ENCODE measurements at places on chromosomes 1 and 21. TPM values are rescaled to one million over a fixed set of nuclear protein-coding genes. Genes with fewer than 3 reads are reported as not detected.

- DNase-seq: no peak
These were observed 98.9 kb downstream of the DHRS3 start for GRCh38 chr1:12518931-12519692.

GRCh38 chr1:218995091-218995665 lies 178.5 kb upstream of the LYPLAL1 start:
- DNase-seq: no peak

- DNase-seq: no peak
These were observed 2.7 kb upstream of the HDGF start for GRCh38 chr1:156754219-156754618.

OR10Z1 gene
- total RNA-seq: not detected

DNA sequence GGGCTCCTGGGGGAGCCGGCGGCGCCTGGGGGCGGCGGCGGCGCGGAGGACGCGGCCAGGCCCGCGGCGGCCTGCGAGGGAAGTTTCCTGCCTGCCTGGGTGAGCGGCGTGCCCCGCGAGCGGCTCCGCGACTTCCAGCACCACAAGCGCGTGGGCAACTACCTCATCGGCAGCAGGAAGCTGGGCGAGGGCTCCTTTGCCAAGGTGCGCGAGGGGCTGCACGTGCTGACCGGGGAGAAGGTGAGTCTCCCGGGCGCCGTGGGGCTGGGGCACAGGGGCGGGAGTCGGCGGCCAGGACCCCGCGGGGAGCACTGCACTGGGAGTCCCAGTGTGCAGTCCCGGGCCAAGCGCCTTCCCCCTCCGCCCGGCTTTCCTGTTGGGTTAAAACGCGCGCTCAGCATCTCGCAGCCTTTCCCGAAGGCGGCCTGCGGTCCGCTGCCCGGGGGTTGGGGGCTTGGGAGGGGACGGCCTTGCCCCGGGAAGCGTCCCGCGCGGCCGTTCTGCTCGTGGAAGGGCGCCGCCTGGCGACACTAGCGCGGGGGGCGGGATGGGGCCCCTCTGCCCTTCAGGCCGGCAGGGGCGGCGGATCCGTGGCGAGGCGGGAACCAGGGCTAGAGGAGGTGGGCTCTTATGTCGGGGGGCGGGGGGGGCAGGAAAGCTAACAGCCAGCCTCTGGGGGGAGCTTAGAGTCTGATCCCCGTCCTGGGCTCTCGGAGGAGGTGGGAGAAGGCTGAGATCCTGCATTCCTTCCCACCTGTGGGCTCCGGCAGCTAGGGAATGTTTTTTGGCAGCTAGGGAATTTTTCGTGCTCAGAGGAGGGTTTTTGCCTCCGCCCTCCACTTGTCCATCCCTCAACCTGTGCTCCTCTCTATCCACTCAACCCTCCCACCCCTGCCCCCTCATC lies 1.1 kb downstream of the HUNK start:
- no peak for DNase-seq

DNA sequence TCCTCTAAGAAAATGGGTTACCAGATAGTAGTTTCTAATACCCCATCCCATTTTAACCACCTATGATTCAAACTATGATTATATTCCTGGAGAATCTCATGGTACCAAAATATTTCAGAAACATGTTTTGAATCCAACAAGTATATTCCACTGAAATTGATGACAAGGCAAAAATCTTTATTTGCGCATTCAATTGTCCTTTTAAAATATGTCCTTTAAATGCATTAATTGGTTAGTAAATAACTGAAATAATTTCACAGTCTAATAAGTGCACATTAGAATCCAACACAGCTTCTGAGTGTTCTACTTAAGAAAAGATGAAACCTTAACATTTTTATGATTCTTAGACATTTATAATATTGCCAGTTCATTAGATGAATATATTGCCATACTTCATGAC lies 356.6 kb downstream of the SETD4 start:
- DNase-seq: no peak

KRTAP22-1 gene
- total RNA-seq: not detected

- no peak for DNase-seq
These were observed 43.3 kb upstream of the TSNAX start for GRCh38 chr1:231485029-231485784.

DNA sequence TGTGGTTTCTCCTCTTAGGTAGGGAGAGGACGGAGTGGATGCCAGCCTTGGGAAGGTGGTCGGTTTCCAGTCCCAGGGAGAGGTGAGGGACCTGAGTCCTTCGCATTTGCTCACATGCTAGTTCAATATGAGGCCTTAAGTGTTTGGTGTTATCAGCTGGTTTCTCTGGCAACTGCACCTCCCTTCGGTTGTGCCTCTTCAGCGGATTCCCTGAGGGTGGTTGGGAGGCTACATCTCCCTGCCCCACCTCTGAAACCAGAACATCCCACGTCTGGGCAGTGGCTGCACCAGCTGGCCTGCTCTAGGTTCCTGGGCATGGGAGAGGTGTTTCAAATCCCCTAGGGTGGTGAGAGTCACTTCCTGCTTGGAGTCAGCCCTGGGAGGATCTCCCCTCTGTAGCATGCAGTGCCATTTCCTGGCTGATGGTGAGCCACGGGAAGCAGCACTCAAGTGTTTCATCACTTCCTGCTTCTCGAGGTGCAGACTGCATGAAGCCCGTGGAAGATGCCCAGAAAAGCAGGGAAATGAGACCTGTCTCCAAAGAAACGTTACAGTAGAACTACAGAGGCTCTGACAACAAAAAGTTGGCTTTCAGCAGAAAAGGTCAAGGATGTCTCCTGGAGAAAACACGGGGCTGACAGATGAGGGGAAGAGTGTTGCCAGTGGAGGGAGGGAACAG lies 4.5 kb downstream of the TMEM125 start:
- peak; percentile 76 for DNase-seq

KCNK2 gene
- total RNA-seq: not detected

GRCh38 chr1:86779308-86780191 lies 75.2 kb downstream of the SH3GLB1 start:
- DNase-seq: peak; percentile 45

DNA sequence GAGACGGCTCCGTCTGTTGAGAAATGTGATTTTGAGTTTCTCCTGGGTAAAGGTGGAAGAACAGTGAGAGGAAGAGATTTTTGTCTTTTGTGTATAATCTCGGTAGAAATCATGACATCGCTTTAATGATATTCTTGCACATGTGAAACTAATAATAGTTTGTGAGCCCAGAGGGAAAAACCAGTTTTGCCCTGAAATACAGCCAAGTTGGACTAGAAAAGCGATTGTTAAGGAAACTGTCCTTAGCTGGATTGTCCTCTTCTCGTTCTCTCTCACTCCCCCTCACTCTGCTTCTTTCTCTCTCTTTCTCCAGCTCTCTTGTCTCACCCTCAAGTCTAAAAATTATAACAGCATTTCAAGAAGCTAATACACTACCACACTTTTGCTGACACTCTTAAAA lies 17.1 kb downstream of the KCNJ6 start:
- DNase-seq: no peak

GRCh38 chr1:212381397-212382035 lies 33.2 kb downstream of the PACC1 start:
- no peak for DNase-seq

EPHB2 gene
- total RNA-seq: 2.0 TPM

PKP1 gene
- total RNA-seq: 0.43 TPM

DNA sequence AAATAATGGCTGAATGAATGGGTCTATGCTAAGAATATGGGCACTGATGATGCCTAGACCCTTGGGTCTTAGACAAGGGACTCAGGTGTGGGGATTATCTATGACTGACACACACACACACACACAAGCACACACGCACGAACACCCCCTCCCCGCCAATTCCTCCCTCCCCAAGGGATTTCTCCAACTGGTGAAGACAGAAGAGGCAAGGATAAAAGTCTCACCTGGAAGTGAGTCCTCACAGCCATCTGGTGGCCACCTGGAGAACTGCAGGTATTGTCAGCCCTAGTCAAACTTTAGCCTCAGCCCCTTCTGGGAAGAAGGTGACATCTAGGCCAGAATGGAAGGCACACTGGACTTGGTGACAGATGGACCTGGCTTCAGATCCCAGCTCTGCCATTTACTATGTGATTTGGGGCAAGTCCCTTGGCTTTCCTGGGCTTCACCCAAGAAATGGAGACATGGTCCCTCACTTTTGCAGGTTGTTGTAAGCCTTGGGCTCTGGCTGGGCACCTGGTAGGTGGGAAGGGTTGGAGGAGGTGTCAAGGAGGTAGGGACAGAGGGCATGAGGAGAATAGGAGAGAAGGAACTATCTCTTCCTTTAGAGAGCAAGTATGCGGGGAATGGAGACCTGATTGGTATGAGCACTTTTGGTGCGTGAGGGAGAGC lies 4.0 kb upstream of the GPR3 start:
- DNase-seq: peak; percentile 90

- no peak for DNase-seq
These were observed 289.8 kb upstream of the POU3F1 start for GRCh38 chr1:38336301-38336923.

- no peak for DNase-seq
These were observed 69.4 kb downstream of the PUM1 start for GRCh38 chr1:30995990-30996612.

GRCh38 chr21:31354604-31355443 lies 10.8 kb upstream of the TIAM1 start:
- DNase-seq: peak; percentile 14

DNA sequence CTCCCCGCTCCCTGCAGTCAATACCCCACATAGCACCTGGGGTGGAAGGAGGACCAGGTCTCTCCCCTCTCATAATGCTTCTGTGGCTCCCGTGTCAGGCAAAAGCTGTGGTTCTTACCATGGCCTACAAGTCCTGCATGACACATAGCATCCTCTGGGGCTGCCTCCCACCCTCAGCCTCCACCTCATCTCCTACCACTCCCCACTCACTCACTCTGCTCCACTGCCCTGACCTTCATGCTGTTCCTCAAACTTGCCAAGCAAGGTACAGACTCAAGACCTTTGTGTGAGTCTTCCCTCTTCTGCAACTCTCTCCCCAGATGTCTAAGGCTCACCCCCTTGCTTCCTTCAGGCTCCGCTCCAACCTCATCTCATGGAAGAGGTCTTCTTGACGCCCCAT lies 28.0 kb upstream of the VANGL1 start:
- DNase-seq: no peak

NFIA gene
- total RNA-seq: 12.3 TPM

DNA sequence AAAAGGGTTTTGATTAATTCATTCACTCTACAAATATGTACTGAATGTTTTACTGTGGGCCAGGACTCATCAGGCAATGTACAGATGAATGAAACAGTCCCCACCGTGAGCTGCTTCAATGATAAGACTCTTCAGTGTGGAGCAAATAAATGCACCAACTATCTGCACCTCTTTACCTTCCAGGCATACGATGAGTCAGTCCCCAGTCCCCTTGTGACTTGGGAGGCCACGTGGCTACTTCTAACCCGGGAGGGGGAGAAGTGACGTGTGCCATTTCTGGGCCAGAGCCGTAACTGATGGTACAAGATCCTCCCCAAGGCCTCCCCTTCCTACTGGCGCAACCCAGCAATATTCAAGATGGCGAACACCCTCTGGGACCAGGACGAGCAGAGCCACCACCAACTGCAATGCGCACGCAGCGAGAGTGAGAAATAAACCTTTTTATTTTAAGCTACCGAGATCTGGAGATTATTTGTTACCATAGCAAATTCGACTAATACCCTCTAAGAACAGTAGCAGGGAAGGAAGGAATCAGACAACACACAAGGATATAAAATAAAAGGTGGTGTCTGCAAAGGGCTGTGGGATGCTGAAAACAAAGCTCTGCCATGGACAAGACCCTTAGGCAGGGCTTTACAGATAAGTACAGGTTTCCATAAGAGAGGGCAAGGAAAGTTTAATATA lies 74.5 kb downstream of the NPHP4 start:
- no peak for DNase-seq

OR6K3 gene
- total RNA-seq: not detected

SELENBP1 gene
- total RNA-seq: 46.7 TPM

RGS1 gene
- not detected for total RNA-seq

GRCh38 chr1:20141001-20141400 lies 1.9 kb downstream of the PLA2G2F start:
- DNase-seq: no peak

DNA sequence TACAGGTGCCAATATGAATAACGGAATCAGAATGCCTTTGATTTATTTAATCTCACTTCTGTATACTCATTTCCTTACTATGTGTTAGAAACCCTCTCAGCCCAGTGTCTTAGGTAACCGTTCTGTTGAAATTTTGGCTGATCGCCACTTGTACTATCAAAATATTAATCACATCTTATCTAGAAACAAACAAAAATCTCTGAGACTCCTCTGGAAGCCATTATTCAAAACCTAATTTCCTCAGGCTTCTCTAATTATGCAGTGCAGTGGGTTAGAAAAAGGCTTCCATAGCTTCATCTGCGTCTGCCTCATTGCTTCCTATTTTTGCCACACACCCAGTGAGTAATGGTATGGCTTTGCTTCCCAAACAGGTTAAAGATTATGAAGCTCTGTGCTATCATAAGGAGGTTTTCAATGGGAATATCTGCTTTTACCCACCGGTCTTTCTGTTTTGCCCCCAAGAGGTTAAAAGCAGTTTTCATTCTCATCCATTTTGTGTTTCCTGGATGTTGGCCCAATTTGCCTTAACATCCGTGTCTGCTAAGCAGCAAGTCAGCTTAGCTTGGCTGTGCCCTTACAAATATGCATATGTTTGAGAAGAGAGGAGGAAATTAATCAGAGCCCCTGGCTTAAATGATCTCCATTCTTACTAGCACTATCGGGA lies 129.6 kb downstream of the RYR2 start:
- DNase-seq: no peak

GRCh38 chr1:68953311-68953710 lies 456.4 kb upstream of the DEPDC1 start:
- no peak for DNase-seq

FCRL2 gene
- total RNA-seq: not detected

TSPEAR gene
- not detected for total RNA-seq

DNA sequence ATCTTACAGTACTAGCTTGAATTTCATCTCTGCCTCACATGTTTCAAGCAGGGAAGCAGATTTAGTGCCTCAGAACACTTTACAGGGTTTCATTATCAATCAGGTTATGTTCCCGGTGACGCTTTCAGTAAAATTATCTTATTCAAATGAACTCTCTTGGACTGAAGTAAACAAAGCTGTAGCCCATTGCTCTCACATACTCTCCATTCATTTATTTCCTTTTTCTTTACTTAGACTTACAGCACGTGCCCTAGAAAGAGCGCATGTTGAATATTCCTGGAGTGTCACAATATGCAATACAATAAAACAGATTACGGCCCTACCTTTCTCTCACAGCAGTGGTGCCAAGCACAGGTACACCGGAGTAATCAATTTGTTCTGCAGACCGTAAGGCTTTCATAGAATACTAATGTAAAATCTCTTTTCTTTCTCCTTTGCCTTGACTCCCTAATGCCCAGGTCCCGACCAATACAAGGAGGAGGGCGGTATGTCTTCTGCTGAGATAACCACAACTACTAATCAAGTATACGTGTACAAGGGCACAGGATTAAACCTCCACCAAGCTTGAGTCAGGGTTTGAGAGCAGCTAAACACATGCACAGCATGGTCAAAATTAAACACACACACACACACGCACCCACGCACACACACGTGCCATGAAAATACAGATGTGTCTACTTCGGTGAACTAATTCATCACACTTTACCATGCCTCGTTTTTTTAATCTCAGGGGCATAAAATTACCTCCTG lies 62.8 kb downstream of the NRIP1 start:
- no peak for DNase-seq

KRTAP12-2 gene
- total RNA-seq: not detected

LPAR3 gene
- total RNA-seq: not detected

PSMB4 gene
- 393 TPM for total RNA-seq

Data from HT-29 (cell line).